ENCODE measurements at places on chromosomes 12 and 14.

GRCh38 chr14:68219407-68219806 is 399.8 kb downstream of the RAD51B start:
- no peak for DNase-seq

- DNase-seq: no peak
These were observed 38.5 kb upstream of the CRACR2A start for GRCh38 chr12:3791256-3791874.

- peak; percentile 36 for DNase-seq
These were observed 13.9 kb downstream of the PELI2 start for GRCh38 chr14:56131865-56132833.

- DNase-seq: no peak
These were observed 14.1 kb upstream of the ACSM4 start for GRCh38 chr12:7289743-7290142.

GRCh38 chr12:50918584-50919316 is 33.6 kb upstream of the HIGD1C start:
- DNase-seq: no peak

GRCh38 chr14:85187521-85187920 is 342.4 kb upstream of the FLRT2 start:
- no peak for DNase-seq

GRCh38 chr14:74955229-74956026 is at the start of gene PGF:
Gene PGF, minus strand, starts transcription at chr14:74955597. Its CDS starts 355 bp downstream, at chr14:74955242.
- peak; percentile 70 for DNase-seq

GRCh38 chr12:11795913-11796459 is 146.5 kb downstream of the ETV6 start:
- no peak for DNase-seq

DNA sequence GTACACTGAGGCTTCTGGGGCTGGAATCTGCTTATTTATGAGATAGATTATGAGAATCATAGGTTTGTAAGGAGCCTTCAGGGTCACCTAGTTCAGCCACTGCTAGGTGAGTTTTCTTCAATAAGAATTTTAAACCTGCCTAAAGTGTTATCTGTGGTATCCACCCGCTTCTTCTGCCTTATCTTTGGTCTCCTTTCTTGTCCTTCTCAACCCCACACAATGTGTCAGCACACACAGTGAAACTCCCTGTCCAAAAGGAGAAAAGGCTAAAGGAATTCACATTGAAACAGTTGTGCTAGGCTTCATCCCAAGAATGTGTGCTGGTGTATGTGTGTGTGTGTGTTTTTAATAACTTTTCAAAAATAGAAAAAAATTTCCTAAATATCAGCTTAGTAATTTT is 259.3 kb upstream of the BTG1 start:
- no peak for DNase-seq

- DNase-seq: no peak
These were observed 34.2 kb downstream of the ABCC9 start for GRCh38 chr12:21906919-21907493.

DNA sequence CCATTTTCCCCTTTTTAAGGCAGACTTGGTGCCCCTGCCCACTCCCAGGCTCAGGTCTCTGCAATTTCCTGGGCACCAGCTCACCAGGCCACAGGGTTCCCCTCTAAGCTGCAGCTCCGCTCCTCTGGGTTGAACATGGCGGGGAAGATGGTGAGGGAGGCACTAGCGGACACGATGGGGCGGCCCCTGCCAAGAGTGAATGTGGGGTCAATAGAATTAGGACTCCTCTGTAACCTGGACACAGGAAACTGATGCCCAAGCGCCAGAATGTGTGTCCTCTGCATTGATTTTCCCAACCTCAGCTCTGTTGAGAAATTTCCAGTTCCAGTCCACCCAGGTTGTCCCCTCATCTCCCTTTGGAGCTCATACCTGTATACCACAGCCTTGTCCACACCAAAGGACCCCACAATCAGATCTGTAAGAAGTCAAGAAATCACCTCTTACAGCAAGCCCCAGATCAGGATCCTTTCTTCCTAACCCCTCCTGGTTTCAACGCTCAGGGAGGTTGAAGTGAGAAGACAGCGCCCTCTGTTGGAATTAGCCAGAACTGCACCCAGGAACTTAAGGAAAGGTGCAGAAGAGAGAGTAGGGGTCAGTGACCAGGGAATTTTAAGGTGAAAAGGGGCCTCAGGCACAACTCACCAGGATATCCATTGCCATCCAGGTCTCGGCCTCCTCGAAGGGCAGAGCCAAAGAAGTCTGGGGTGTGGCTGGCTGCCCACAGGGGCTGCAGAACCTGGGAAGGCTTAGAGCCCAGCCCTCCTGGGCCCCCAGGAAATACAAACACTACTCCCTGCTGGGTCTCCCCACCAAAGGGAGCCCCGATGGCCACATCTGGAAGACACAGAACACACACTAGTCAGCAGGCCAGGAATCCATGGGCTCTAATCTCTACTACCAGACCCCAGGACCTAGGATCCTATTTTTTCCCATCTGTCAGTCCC is 14.7 kb downstream of the ITGA5 start:
- peak; percentile 71 for DNase-seq

GRCh38 chr12:94265539-94265938 is 117.2 kb downstream of the PLXNC1 start:
- DNase-seq: no peak

GRCh38 chr12:108425238-108425795 is 86.2 kb upstream of the CMKLR1 start:
- DNase-seq: peak; percentile 88
